Purkinje cell (primary cell): ENCODE measurements at places on chromosomes 2 and 18. TPM values are rescaled to one million over a fixed set of nuclear protein-coding genes. Genes with fewer than 3 reads are reported as not detected.

The FOXI3 gene
- not detected in 2 replicates for polyA plus RNA-seq

The NOTO gene
- polyA plus RNA-seq, result not detected in 2 replicates

The IL18R1 gene
- 0.08 TPM in 1 of 2 replicates, not detected in the other for polyA plus RNA-seq

The ADCYAP1 gene
- polyA plus RNA-seq, result 33.4 and 53.7 TPM in 2 replicates

The SERPINB10 gene
- not detected in 2 replicates for polyA plus RNA-seq

The WNT6 gene
- not detected in 2 replicates for polyA plus RNA-seq

The TMEM178A gene
- 21.4 and 44.7 TPM in 2 replicates for polyA plus RNA-seq

The NEU2 gene
- not detected in 2 replicates for polyA plus RNA-seq

The ELOA2 gene
- polyA plus RNA-seq, result not detected in 2 replicates

The ARMC9 gene
- polyA plus RNA-seq, result 10.5 and 13.6 TPM in 2 replicates

The ONECUT2 gene
- 2.1 and 2.2 TPM in 2 replicates for polyA plus RNA-seq

The STK11IP gene
- polyA plus RNA-seq, result 0.06 and 0.90 TPM in 2 replicates

The TMEFF2 gene
- 101 and 128 TPM in 2 replicates for polyA plus RNA-seq

The C2orf66 gene
- 1.8 TPM in 1 of 2 replicates, not detected in the other for polyA plus RNA-seq

The HOXD11 gene
- not detected in 2 replicates for polyA plus RNA-seq

The ACADL gene
- polyA plus RNA-seq, result 0.36 and 4.5 TPM in 2 replicates

The OTOF gene
- polyA plus RNA-seq, result not detected in 2 replicates

The ABHD1 gene
- not detected in 2 replicates for polyA plus RNA-seq

The ROCK1 gene
- 11.0 and 11.2 TPM in 2 replicates for polyA plus RNA-seq

The GALR1 gene
- polyA plus RNA-seq, result 0.32 TPM in 1 of 2 replicates, not detected in the other

The PDIA6 gene
- 72.3 and 84.9 TPM in 2 replicates for polyA plus RNA-seq

The REG3G gene
- not detected in 2 replicates for polyA plus RNA-seq

The CD8B2 gene
- polyA plus RNA-seq, result not detected in 2 replicates

The SPDYA gene
- polyA plus RNA-seq, result 2.3 and 3.0 TPM in 2 replicates

The CHRNA1 gene
- 2.0 TPM in 1 of 2 replicates, not detected in the other for polyA plus RNA-seq

The ZAP70 gene
- not detected in 2 replicates for polyA plus RNA-seq

The MOGAT1 gene
- not detected in 2 replicates for polyA plus RNA-seq

The SCN2A gene
- 47.8 and 111 TPM in 2 replicates for polyA plus RNA-seq

The RTKN gene
- not detected in 2 replicates for polyA plus RNA-seq

The DAW1 gene
- polyA plus RNA-seq, result not detected in 2 replicates

The NEDD4L gene
- polyA plus RNA-seq, result 3.6 and 14.0 TPM in 2 replicates

The ARL6IP6 gene
- polyA plus RNA-seq, result 5.6 and 8.9 TPM in 2 replicates

The CYS1 gene
- 0.22 and 1.0 TPM in 2 replicates for polyA plus RNA-seq

The DCDC2C gene
- not detected in 2 replicates for polyA plus RNA-seq

The AQP12B gene
- not detected in 2 replicates for polyA plus RNA-seq

The KYNU gene
- not detected in 2 replicates for polyA plus RNA-seq

The EGR4 gene
- polyA plus RNA-seq, result 0.99 TPM in 1 of 2 replicates, not detected in the other

The KIAA2012 gene
- polyA plus RNA-seq, result 0.13 and 0.90 TPM in 2 replicates

The NPHP1 gene
- polyA plus RNA-seq, result 6.0 and 13.1 TPM in 2 replicates

The EVX2 gene
- not detected in 2 replicates for polyA plus RNA-seq

The MALL gene
- not detected in 2 replicates for polyA plus RNA-seq

The ATP8B1 gene
- polyA plus RNA-seq, result 0.11 TPM in 1 of 2 replicates, not detected in the other

The SDC1 gene
- 3.1 and 9.0 TPM in 2 replicates for polyA plus RNA-seq
